ENCODE measurements at places on chromosomes 7 and 10.

DNA sequence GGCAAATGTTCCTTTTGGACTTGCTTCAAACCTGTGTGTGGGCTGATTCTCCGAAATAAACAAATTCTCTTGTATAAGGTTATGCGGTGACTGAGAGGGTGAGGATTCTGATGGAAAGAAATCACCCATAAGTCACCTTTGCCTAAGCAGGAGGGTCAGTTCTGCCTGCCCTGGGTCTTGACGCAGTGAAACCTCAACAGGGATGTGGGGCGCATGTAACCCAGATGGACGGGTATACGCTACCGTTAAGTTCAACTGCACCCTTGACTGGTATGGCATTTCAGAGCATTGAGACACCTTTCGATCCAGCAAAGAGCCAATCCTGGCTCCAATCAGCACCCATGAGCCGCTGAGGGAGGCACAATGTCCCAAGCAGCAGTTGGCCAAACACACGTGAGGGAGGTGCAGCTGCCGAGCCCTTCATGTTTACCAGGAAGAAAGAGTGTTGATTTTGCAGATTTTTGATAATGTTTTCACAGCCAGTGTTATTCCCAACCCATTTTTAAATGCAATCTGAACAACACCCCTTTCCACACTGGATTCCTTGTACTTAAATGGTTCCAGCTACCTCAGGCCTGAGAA, 48.1 kb downstream of the SORBS1 start:
- no peak for DNase-seq

- no peak for DNase-seq
Measured at GRCh38 chr7:149448961-149449360, 11.9 kb downstream of the ZNF777 start.

DNA sequence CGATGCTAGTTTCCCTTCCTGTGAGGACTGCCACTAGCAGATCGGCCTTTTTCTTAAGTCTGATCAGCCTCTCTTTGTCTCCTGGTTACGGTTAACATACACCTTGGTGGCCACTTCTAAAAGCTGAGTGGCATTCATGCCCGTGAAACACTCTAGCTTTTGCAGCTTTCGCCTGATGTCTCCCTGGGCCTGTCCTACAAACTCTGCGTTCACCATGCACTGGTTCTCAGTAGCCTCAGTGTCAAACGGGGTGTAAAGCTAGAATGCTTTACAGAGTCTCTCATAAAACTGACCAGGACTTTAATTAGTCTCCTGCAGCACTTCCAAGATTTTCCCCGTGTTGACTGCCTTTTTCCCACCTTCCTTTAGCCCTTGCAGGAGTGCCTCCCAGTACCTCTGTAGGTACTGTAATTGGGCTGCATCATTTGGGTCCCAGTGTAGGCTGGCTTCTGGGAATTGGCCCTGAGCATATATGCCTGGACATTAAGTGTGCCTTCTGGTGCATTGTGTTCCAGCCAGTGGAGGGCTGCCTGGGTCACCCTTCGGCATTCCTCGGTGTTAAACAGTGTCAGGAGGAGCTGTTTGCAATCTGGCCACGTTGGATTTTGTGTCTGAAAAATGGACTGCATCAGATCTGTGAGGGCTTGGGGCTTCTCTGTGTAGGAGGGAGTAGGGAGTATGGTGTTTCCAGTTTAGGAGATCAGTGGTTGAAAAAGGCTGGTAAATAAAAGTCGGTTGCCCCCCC, 6.5 kb upstream of the ZNF117 start:
- DNase-seq, result no peak

DNA sequence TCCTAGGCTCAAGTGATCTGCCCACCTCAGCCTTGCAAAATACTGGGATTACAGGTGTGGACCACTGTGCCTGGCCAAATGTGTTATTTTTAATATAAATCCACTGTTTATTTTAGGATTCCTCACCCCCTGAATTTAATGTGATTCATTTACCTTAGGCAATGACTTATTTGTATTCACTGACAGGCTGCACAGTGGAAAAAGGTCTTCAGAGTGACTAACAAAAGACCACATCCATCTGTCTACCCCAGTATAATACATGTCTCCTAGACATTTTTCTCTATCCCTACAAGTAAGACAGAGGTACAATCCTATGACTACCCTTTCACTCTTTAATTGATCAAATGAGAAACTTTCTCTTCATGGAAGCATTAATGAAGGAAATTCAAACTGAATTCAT, 230.2 kb downstream of the AHR start:
- DNase-seq, result no peak

- no peak for DNase-seq
Measured at GRCh38 chr10:17365402-17365801, 89.0 kb downstream of the ST8SIA6 start.

- DNase-seq, result peak; percentile 40
Measured at GRCh38 chr10:74927701-74928100, 101.3 kb downstream of the KAT6B start.

DNA sequence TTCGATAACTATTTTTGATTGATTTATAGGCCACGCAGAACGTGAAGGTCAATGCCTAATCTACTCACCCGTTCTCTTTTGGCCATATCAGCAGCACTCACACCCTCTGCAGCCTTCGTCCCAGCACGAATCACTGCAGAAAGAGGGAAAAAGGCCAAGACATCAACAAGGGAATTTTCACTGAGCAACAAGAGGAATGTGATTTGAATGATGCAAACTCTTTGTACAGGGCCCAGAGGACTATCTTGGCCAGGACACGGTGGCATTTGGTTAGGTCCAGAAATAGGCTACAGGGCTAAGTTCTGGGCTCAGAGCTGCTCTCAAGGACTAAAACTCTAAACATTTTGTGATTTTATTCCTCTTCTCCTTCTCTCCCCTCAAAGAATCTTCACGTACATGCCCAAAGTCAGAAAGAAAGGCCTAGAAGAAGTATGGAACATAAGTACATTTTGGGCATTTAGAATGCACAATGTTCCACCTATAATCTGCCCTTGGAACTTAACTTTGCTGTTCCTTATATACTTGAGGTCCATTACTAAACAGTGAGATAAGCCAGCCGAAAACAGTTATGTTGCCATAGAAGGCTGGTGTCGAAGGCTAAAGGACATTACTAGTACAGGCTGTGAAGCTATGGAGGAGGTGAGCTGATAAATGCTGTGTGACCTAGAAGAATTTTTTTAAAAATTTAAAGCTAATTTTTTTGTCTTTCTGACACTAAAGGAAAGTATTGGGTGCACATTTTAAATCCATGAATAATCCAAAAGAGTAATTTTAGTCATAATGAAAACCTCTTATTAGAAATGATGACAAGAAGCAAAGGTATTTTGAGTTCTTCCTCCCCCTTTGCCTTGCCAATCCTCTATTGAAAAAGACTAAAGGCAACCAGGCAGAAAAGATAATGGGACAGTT, 20.0 kb downstream of the RBM28 start:
- no peak for DNase-seq

- DNase-seq, result no peak
Measured at GRCh38 chr7:2353113-2353935, 1.3 kb upstream of the EIF3B start.

- DNase-seq, result no peak
Measured at GRCh38 chr10:97123765-97124164, 62.0 kb downstream of the SLIT1 start.

DNA sequence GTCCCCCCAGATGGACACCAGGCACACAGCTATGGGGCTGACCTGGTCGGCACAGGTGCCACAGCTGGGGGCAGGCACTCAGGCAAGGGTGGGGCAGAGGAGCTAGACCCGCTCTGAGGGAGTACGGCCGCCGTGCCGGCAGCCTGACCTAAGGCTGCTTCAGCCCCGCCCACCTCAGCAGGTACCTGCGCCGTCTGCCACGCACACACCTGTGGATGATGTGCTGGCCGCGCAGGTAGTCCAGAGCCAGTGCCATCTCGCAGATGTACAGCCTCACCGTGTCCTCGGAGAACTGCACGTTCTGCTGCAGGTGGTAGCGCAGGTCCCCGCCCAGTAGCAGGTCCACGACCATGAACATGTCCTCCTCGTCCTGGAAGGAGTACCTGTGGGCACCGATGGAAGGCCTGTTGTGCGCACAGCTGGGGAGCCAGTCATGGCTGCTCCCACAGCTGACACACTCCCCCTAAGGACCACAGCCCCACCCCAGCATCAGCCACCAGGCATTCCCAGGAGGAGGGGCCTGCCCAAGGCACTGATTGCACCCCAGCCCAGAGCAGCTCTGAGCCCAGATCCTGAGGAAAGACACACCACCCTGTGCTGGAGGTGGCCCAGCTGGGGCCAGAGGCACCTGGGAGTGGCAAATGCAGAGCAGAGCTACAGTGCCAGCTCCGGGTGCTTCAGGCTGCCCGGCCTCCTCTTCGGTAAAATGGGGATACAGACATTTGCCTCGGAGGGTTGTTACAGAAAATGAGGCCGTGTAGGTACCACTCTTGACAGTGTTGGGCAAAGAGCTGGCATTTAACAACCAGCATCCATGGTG, 40.0 kb downstream of the DPYSL4 start:
- DNase-seq, result no peak

DNA sequence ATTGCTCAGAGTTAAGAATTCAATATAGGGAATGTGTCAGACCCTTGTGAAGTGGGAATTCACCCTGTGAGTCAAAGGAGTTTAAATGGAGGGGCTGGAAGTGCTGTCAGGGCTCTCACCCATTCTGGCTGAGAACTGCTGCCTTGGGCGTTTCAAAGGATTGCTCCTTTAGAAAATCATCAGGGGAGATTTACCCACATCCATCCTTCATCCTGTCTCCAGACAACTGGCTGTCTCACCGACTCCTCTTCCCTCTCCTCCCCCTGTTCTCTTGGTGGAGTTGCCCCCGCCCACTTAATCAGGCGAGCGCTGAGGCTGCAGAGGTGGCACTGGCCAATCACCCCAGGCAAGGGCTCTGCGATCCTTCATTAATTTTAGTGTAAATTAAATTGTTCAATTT, 554.8 kb downstream of the CALN1 start:
- no peak for DNase-seq

- no peak for DNase-seq
Measured at GRCh38 chr10:50586740-50587088, 37.0 kb downstream of the SGMS1 start.

All from astrocyte of the spinal cord (primary cell).